ENCODE measurements at places on chromosomes 7 and 10.

DNA sequence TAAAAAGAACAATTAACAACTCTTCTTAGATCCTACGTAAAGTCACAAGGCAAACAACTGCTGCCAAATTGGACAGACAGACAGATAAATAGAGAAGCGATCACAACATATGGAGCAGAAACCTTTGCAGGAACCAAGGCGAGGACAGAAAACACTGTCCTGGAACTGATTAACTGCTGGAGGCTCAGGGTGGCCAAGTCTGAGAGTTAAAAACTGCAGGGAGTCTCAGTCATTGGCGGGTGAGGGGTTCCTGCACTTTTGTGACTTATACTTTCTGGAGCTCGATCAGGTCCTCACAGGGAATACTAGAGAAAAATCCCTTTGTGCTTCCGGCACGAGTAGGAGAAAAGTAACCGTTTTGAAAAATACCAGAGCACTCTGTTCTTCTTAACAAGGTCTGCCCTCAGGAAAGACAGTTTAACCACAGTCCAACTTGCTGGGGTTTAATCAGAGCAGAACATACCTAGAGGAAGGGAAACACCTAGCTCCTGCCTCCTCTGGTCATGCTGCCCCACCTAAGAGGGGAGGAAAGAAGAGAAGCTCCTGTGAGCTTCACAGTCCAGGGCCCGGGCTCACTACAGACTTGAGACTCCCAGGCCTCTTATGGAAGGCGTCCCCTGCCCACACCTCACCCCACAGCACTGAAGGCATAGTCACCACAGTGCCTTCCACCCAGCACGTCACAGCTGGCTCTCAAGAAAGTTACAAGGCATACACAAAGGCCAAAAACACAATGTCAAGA lies 74.9 kb downstream of the LARP4B start:
- no peak for DNase-seq

DNA sequence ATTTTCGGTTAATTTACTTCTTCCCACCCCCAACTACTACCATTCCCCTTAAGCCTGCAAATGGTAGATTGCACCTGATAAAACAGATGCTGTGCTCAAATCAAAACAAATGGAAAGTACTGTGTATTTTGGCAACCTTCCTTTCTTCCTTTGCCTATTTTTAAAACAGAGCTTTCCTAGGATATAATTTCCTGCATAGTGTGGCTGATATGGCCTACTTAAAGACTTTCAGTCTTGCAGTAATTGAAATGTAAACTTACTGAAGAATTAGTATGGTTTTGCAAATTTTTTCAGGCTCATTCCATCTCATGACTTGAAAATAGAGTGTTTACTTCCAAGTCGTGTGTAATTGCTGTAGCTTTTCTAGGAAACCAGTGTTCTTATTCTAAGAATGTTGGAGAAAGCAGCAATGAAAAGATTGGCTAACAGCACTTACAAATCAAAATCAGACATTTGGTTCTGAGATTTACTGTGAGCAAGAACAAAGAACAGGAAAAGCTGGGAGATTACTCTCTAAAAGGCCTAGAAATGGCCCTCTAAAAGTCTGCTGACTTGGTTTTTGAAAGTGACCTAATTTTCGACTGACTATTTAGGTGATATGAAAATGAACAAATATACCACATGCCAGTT lies 52.0 kb downstream of the REEP3 start:
- DNase-seq, result no peak

DNA sequence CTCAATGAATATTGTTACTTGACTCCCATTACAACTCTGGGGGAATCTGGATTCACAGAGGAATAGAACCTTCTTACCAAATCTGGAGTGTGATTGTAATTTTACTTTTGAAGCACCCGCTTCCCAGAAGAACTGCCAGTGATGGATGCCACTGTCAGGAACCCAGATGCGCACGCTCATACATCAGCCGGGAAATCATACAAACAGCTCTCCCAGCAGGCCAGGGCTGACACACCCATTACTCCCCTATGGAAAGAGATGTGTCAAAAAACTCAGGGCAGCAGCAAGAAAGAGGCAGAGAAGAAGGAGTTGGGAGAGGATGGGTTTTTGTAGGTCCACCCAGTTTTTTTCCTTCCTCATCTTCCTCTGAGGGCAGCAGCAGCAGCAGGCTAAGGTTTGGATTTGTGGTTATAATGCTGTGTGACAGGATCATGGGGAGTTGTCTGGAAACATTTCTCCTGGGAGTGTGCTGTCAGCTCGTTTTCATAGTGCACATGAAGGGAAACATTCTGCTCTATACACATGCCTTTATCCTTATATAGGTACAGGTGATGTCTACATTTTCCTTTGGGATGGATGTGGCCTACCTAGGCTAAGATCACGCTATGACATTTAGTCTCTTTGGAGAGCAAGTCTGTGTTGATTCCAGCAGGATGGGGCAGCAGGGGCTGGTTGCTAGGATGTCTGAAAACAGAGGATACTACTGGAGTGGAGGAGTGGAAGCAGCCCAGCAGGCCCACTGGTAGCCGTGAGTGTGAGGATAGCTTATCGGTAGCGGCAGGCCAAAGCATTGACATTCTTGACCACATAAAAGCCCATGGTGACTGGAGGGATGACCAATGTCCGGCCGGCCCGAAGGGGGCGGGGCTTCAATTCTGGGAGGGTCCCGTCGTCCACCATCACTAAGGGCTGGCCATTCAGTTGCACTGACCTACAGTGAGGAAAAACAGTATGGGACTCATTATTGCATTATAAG lies 12.4 kb upstream of the HPS1 start:
- no peak for DNase-seq

- DNase-seq, result no peak
Measured at GRCh38 chr7:99111591-99111990, 32.3 kb downstream of the SMURF1 start.

- DNase-seq, result no peak
Measured at GRCh38 chr10:48187713-48188485, 86.6 kb downstream of the FRMPD2 start.

DNA sequence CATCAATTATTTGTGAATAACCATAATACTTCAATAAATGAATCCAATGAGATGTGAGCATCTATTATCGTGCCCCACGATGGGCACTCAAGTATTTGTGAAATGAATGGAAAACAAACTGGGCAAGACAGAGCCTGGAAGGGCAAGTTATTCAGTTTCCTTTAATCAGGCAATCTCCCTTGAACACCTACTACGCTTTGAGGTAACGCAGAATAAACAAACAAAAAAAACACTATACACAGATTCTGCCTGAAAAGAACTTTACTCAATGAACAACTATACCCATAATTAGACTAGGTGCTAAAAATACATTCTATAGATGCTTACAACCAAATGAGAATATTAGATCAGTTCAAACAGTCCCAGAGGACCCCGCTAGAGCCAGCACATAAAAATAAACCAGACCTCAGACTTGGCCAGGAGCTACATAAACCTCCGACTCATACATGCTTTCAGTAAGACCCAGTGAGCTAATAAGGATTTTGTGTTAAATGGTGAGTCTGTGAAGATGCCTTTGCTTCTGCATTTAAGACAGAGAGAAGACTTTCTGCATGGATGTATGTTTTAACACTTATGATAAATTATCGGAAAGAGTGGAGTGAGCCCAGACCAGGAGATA lies 121.3 kb downstream of the MPP7 start:
- DNase-seq, result no peak

DNA sequence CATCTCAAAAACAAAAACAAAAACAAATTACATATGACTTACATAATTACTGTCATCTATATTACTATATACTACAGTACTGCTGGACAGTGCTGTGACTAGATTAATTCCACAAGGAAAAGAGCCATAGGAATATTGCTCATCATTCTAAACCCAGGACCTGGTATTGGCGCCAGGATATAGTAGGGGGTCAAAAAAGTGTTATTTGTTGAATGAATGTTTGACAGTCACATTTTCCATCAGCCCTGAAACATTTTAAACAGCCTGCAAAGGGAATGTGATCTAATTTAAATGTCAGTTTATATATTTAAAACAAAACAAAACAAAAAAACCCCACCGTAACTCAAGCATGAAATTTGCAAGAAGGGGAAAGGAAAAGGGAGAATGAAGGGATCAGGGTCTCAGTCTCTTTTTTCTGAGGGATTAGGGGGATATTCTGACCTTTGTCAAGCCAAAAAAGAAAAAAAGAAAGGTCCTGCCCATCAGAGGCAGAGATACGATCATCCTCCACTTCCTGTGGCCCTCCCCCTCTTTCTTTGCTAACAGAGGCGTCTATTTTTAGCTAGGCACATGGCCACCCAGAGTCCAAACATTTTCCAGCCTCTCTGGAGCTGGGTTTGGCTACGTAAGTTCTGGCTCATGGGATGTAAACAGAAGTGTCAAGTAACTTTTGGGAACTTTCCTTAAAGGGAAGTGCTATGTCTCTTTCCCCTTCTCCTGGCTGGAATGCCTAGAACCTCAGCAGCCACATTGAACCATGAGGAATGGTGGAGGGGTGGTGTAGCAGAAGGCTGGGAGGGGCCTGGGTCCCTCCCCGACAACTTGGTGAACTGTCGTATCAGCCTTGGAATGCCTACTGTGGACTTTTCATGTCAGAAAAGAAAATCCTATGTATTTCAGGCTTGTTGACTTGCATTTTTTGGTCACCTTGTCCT lies 44.6 kb upstream of the DLG5 start:
- no peak for DNase-seq

DNA sequence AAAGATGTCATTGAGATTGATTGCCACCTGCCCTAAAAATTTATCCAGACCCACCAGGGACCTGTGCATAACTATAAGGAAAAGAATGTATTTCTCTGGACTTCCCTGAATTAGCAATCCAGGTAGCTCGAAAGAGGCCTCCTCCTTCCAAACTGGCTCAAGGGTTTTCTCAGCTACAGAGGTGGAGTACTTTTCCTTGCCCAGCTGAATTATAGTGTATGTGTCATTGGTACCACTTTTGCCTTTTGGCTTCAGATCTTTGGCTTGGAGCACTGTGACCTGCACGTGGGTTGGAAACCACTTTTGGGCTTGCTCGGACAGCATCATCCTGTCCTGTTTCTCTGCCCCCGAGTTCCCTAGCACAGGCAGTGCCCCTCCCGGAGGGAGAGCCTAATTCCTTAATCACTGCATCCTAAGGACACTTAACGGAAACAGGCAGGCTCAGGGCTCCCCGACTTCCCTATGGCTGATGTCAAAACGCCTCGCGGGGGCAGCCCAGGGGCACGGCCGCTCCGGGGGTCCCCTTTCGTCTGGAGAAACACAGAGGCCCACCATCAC lies 825 bp downstream of the RAB11FIP2 start:
- DNase-seq, result no peak

DNA sequence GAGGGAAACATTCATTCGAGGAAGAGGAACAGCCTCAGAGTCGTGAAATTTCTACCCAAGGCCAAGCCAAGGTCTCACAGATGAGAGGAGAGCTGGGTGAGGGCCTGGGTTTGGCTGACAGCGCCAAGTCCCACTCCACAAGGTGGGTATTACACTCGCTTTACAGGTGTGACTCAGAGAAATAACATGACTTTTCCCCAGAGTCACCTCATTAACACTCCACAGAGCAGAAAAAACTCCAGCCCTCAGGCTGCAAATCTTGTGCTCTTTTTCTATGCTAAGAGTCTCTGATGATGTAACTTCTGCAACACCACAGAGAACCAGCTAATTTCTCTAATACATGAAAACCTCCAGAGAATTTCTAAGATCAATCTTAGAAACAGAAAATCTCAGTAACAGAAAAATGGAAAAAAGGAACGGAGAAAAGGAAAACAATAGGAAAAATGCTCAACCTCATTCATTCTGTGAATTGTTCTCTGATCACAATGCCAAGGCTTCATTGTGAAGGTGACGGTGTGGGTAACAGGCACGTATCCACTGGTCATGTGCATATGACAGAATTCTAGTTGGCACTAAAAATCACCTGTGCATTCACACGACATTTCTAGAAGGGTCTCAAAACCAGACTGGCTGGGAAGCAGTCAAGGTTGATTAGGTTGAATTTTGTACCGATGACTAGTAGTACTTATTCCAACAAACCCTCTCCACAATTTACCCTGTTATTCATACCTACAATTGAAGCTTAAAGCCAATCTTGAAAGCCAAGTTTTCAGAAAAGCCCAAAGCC lies 20.3 kb downstream of the YWHAG start:
- no peak for DNase-seq

GRCh38 chr10:8360365-8360764 lies 305.9 kb downstream of the GATA3 start:
- no peak for DNase-seq

DNA sequence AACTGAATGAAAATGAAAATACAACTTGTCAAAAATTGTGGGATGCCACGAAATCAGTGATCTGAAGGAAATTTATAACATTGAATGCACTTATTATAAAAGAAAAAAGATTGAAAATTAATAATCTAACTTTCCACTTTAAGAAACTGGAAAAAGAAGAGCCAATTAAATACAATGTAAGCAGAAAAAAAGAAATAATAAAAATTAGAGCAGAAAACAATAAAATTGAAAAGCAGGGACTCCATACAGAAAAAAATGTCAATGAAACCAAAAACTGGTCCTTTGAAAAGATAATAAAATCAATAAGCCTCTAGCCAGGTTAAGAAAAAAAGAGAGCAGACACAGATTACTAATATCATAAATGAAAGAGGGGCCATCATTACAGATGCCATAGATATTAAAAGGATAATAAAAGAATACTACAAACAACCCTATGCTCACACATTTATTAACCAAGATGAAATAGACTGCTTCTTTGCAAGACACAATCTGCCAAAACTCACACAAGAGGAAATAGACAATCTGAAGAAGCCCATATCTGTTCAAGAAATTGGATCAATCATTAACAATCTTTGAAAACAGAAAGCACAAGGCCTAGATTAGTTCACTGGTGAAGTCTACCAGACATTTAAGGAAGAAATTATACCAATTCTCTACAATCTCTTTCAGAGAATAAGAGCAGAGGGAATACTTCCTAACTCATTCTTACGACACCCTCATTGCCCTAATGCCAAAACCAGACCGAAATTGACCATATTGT lies 233.8 kb upstream of the NEBL start:
- DNase-seq, result no peak

- no peak for DNase-seq
Measured at GRCh38 chr7:158945519-158945918, 89.2 kb downstream of the DYNC2I1 start.

- DNase-seq, result no peak
Measured at GRCh38 chr10:89750441-89750840, 49.1 kb downstream of the KIF20B start.

GRCh38 chr10:120578890-120579289 lies 121.9 kb downstream of the PLPP4 start:
- no peak for DNase-seq
